ENCODE measurements at places on chromosomes 6 and 20.

DNA sequence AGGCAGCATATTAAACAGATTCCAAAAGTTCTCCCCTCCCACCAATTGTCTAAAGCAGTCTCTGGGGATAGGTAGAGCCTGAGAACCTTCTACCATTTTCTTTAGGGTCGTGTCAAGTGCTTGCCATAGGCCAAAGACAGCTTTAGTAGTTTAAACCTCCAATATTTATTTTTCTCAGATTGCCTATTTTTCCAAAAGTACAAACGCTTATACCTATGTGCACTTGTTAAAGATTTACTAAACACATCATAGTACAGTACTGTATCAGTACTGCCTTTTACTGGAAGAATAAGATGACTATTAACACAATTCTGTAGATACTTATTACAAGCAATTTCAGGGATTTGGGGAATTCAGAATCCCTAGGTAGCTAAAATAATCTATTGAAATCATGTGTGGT lies 29.4 kb downstream of the AKIRIN2 start:
- DNase-seq, result no peak

- DNase-seq, result no peak
These were observed 309 bp upstream of the ABRACL start for GRCh38 chr6:139028215-139028657.

GRCh38 chr6:107750176-107750797 lies 73.8 kb downstream of the SCML4 start:
- no peak for DNase-seq

DNA sequence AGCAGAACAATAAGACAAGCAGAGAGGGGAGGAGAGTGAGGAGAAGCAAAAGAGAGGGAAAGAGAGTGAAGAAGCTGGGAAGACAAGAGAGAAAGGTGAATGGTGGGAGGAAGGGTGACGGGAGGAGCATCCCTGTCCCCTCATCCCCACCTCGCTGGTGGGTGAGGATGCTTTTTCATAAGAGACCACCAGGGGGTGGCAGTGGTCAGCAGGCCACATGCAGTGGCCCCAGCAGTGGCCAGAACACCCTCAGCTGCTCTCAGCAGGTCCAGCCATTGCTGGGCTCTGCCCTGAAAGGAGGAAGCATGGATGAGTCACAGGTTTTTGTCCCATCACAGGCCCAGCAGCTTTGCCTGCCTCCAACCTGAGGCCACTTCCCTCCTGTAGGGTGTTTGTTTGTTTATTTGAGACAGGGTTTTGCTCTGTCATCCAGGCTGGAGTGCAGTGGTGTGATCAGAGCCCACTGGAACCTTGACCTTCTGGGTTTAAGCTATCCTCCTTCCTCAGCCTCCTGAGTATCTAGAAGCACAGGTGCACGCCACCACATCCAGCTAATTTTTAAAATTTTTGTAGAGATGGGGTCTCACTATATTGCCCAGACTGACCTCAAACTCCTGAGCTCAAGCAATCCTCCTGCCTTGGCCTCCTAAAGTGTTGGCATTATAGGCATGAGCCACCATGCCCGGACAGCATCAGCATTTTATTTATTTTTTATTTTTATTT lies 24.0 kb downstream of the FGD2 start:
- DNase-seq, result no peak

GRCh38 chr6:79111549-79111948 lies 33.5 kb upstream of the PHIP start:
- no peak for DNase-seq

DNA sequence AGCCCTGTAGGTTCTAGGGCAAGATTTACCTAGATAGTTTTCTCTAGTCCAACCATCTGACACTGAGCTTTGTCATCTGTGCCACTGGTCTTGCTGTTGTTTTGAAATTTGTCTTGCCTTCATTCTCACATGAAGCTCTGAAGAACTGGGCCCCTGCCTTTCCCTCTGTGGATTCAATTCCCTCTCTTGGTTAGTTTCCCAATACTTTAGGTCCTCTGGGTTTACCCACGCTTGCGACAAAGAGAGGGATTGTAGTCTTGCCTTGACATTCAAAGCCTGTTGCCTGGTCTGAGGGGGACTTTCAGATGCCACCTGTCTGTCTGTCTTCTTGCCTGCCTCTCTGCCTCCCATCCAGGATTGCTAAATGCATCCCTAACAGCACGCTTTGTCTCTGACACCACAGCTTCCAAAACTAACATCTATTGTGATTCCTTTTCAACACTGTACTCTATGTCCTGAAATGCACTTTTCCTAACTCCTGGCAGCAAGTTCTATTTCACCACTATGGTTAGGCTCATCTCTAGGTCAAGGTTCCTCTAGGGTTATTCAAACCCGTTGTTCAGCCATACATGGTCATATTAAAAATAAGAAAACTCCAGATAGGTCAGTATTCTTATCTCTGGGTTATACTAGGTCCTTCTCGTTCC lies 25.5 kb upstream of the MANEA start:
- DNase-seq, result no peak

DNA sequence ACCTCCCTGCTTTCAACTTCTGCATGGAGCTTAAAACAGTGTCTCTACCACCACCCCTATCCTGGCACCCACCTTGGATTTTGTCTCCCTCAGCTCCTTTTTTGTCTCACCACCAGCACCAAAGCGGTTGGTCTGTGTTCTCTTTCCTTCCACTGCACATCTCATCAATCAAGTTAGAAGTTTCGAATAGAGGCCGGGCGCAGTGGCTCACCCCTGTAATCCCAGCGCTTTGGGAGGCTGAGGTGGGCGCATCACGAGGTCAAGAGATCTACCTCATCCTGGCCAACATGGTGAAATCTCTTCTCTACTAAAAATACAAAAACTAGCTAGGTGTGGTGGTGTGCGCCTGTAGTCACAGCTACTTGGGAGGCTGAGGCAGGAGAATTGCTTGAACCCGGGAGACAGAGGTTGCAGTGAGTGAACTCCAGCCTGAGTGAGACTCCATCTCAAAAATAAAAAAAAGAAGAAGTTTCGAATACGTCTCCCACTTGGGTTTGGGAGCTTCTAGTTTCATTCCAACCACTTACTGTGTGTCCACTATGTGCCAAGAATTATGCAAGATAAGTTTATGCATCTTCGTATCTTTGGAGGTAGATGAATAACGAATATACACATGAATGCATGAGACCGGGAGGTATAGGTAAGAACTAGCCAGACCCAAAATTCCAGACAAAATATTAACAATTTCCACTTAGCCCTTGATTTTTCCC lies 5.9 kb downstream of the PCED1A start:
- DNase-seq, result no peak

- DNase-seq, result no peak
These were observed 11.3 kb upstream of the SRSF6 start for GRCh38 chr20:43446361-43446879.

DNA sequence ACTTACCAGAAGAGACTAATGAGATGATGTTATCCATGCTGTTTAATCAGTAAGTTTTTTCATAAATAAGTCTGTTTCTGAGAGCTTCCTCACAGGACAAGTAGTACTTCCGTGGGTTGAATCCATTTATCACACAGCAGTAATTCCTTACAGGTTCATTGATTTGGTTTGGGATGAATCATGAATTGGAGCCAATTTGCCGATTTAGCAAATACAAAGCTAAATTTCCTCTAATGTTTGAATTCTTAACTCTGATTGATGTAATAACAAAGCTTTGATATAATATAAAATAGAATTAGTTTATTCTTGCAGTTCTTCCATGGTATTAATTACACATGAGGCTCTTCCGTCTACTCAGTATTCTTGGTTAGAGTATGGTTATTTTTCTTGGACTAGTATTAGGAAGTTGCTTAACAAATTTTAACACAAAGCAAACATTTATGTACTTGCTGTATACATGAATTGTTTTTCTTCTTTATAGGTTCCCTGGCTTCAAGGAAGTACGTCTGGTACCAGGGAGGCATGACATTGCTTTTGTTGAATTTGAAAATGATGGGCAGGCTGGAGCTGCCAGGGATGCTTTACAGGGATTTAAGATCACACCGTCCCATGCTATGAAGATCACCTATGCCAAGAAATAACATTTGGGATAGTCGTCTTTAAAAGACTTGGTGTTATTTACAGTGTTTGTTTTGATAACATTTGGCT lies 7.6 kb upstream of the OTOR start:
- DNase-seq, result no peak

GRCh38 chr6:52415917-52416628 lies 4.1 kb upstream of the EFHC1 start:
- no peak for DNase-seq

- DNase-seq, result no peak
These were observed 60.2 kb upstream of the L3MBTL3 start for GRCh38 chr6:129957941-129958898.

- no peak for DNase-seq
These were observed 10.2 kb downstream of the NQO2 start for GRCh38 chr6:3009930-3010329.

- DNase-seq, result no peak
These were observed 91.7 kb downstream of the CLIC5 start for GRCh38 chr6:45923831-45924391.

DNA sequence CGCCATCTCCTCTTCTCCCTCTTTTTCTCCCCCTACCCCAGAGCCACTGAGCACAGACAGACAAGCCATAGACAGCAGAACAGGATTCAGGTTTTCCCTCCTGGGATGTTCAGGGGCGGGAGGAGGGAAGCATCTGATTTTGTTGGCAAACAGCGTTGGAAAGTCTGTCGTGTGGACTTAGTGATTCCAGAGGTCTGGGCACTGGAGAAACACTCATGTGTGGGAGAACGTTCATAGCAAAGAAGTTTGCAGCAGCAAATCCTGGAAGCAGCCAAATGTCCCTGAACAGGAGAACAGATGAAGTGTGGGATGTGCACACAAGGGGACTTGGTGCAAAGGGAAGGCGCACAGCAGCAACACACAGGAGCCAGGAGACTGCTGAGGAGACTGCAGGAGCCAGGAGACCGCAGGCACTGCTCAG lies 264.1 kb upstream of the CDYL start:
- no peak for DNase-seq

GRCh38 chr6:13767121-13767808 lies 47.1 kb downstream of the MCUR1 start:
- DNase-seq, result peak; percentile 55
